ENCODE measurements at places on chromosomes 2 and 18.
A peak's percentile ranks its signal among the peaks of the same experiment; 100 is the strongest.

GRCh38 chr2:173684896-173685459 is 280.2 kb downstream of the SP3 start:
- no peak for DNase-seq

- DNase-seq: no peak
These were observed 119.0 kb downstream of the FEZ2 start for GRCh38 chr2:36478999-36479398.

DNA sequence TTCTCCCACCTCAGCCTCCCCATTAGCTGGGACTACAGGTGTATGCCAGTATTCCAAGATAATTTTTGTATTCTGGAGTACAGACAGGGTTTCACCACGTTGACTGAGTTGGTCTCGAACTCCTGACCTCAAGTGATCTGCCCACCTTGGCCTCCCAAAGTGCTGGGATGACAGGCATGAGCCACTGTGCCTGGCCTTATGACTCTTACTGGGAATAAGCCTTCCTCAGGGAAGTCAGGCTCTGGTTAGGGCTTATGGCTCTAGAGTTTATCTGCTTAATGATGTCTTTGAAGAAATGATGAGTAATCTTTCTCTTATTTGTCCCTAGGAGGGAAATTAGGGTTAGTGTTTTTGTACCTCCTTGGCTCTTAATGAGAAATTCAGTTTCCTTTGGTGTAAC is 187.7 kb downstream of the FAM210A start:
- no peak for DNase-seq

DNA sequence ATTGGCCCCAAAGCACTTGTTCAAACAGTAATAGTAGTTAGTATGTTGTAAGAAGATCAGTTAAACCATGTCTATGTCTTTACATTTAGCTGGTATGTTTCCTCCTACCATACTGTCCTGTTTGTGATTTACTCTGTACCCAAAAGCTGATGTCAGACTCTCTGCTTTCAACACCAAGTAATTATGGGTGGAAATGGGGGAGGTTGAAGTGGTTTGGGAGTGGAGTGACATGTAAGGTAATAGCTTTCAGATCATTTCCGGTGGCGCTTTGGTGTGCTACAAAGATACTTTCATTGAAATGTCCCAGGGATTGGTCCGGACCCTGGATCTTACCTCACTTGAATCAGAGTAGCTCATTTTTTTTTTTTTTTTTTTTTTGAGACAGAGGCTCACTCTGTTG is 39.7 kb upstream of the TGIF1 start:
- no peak for DNase-seq

DNA sequence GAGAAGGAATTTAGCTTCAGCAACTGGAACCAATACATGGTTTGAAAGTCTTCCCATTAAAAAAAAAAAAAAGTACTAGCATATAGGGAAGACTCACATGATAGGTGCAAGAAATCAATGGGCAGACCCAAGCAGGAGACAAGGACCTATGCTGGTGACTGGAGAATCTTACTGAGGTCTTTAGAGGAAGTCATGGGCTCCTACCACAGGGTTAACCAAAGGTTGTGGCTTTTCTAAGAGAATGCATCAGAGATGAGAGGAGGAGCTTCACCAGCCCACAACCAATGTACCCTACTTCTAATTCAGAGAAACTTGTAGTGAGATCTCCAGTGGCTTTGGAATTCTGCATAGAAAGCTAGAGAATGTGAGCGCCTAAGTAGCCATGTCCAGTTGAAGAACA is 207.4 kb downstream of the NCKAP5 start:
- no peak for DNase-seq

DNA sequence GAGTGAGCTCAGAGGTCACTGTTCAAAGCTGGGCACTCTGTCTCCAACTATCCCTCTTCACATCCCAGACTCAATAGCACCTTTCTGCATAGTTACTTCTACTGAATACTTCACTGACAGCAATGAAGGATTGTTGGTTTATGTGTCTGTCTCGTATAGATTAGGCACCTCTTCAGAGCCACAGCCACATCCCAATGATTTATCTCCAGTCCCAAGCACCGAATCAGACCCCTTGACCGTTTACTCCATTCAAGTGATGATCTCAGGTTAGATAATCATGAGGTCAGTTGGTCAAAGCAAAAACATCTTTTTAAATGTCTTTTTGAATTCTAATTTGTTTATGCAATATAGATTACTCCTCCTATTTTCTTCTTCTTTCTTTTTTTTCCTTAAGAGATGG is 14.7 kb downstream of the NEDD4L start:
- DNase-seq: peak; percentile 52

DNA sequence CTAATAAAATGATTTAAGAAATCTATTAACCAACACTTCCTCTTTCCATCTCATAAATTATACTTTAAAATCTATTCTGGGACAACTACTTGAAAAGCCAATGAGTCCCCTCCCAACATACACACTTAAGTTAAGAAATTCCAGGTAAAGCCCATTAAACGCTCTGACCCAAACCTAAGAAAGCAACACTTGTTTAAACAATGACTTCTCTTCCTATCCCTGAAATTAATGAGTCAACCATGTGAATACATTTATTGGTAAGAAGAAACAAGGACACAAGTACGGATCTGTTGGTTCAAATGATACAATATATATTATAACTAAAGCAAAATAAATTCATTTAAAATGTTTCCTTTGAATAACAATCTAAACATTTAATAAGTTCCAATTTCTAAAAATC is 279.4 kb downstream of the ERBB4 start:
- no peak for DNase-seq

- no peak for DNase-seq
These were observed 25.0 kb upstream of the KDM3A start for GRCh38 chr2:86416146-86416545.

- DNase-seq: peak; percentile 62
These were observed 3.4 kb downstream of the SGPP2 start for GRCh38 chr2:222427646-222428301.

- DNase-seq: no peak
These were observed 75.5 kb downstream of the ASB1 start for GRCh38 chr2:238502088-238502810.

GRCh38 chr2:200509235-200509611 is 645 bp downstream of the KCTD18 start:
- no peak for DNase-seq

- DNase-seq: no peak
These were observed 14.5 kb upstream of the PAPOLG start for GRCh38 chr2:60741576-60741975.

DNA sequence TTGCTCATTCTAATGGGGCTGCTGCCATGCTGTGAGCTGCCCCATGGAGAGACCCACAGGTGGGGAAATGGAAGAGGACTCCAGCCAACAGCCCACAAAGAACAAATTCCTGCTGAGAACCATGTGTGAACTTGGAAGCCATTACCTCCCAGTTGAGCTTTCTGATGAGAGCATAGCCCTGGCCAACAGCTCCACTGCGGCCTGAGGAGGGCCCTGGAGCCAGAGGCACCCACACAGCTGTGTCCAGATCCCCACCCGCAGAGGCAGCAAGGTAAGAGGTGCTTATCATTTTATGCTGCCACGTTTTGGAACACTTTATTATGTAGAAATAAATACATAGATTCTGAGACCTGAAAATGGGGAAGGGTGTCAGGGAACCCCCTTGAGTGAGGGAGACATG is 44.2 kb upstream of the OTOS start:
- no peak for DNase-seq

- DNase-seq: no peak
These were observed 72.1 kb downstream of the TTC32 start for GRCh38 chr2:19829672-19830071.

DNA sequence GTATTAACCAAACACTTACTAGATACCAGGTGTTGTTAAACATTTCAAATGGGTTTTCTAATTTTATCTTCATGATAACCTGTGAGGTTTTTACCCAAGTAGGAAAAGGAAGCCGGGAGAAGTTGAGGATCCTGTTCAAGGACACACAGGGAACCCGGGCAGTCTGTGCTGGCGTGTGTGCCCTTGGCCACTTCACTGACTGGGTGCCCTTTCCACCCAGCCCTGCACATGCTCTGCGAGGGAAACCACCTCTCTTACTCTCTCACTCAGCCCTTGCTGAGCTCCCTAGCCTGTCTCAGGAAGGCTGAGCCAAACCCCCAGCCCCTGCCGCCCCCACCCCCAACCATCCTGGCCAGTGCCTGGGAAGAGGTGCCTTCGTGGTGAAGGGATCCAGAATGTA is 51.8 kb downstream of the TEX44 start:
- DNase-seq: no peak

- no peak for DNase-seq
These were observed 55.7 kb upstream of the LYPD1 start for GRCh38 chr2:132725748-132726147.

DNA sequence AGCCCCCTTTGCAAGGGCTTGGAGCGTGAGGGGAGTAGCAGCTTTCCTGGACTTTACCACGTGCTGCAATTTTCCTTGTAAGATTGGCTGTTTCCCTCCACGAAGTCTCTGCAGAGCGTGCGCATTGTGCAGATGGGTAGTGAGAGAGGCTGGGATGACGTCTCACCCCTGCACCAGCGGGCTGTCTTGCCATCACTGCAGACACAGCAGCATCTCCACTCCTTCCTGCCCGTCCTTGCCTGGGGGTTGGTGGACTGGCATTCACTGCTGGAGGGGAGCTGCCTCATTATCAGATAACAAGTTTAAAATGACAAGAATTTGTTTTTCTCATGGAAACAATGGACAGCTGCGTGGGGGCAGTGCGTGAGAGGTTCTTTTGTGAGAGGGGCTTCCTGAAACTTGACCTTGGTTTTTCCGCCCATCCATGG is 45.3 kb upstream of the HS6ST1 start:
- no peak for DNase-seq

GRCh38 chr2:70851704-70852103 is 16.1 kb upstream of the CD207 start:
- DNase-seq: no peak

DNA sequence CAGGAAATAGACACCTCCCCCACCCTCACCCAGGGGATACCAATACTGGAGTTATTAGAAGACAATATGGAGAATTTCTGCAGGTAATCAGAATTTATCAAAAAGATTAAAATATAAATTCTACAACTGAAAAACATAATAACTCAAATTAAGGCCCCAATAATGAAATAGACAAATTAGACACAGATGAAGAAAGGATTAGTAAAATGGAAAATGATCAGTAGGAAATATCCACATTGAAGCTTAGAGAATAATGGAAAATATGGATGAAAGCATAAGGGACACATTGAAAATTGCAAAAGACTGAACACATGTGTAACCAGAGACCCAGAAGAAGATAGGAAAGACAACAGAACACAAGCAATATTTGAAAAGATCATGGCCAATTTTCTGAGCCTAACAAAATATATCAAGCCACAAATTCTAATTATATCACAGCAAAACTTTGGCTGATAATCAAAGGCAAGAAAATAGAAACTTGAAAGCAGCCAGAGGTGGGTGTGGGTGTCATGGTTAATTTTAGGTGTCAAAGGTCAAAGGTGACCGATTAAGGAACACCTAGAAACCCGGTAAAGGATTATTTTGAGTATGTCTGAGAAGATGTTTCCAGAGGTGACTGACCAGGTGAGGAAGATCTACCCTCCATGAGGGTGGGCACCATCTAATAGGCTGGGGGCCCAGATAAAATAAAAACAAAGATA is 28.2 kb downstream of the BOK start:
- DNase-seq: no peak

DNA sequence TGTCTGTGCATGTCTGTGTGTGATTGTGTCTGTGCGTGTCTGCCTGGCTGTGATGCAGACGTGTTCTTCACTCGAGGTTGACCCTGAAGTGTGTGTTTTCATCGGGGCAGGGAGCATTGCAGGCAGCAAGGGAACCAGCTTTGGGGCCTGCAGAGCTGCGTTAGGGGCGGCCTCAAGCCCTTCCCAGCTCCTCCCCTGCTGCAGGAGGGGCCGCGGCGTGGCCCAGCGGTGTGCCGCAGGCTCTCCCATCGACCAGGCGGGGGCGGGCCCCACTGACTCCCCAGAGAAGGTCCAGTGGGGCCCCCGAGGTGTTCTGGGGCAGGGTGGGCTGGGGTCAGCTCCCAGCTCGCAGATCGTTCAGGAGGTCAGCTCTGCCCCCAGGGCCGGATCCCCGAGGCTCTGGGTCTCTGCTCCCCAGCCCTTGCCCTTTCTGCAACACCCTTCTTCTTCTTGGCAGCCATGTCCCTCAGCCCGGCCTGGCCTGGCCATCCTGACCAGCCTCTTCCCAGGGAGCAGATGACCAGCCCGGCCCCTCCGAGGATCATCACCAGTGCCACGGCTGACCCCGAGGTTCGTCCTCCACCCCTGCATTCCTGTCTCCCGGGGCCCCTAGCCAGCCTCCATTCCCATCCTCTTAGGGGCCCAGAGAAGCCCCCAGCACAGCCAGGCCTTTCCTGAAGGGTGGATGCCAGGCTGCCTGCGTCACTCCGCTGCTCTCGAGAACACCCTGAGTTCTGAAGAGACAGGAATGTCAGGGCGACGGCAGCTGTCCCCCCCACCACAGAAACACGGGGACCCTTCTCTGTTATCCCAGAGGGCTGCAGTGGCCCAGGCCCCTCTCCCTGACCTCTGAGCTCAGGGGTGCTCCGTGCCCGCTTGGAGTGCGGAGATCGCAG is 11.1 kb upstream of the KLHL30 start:
- peak; percentile 33 for DNase-seq

GRCh38 chr2:222423632-222424275 is 589 bp upstream of the SGPP2 start:
- DNase-seq: peak; percentile 48
